ENCODE measurements at places on chromosomes 5 and 9.

DNA sequence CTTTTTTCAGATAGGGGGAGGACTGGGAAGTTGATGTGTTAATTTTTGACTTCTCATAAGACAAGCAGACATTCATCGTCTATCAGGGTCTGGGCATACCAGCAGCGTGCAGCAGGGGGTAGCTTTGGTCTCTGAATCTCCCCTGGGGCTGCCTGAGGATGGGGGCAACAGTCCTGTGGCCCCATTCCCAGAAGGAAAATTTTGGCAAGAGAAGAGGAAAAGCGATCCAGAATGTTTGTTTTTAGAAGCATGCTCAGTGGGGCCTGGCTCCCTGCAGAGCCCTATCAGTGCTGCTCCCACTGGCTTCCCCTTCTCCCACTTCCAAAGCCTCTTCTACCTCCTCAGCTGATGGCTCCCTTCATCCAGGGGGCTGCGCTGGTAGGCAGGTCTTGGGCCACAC lies 194.8 kb upstream of the IL12B start:
- DNase-seq, result no peak
- no peaks in the 10 kb centered on the region for H3K27me3 ChIP-seq
- no peak overlapping the region for H3K27ac ChIP-seq

DNA sequence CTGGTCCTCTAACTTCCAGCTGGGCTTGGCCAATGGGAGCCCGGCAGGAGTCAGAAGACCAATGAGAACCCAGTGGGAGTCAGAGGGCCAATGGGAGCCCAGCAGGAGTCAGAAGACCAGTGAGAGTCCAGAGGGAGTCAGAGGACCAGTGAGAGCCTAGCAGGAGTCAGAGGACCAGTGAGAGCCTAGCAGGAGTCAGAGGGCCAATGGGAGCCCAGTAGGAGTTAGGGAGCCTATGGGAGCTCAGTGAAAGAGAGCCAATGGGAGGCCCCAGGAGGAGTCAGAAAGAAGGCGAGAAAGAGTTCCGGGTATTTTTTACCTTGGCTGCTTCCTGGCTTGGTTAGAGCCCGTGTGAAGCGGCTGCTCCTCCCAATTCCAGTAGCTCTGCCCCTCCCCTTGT lies 191.0 kb downstream of the GABBR2 start:
- DNase-seq, result no peak
- H3K27ac ChIP-seq, result no peak overlapping the region
- H3K4me3 ChIP-seq, result no peak overlapping the region

DNA sequence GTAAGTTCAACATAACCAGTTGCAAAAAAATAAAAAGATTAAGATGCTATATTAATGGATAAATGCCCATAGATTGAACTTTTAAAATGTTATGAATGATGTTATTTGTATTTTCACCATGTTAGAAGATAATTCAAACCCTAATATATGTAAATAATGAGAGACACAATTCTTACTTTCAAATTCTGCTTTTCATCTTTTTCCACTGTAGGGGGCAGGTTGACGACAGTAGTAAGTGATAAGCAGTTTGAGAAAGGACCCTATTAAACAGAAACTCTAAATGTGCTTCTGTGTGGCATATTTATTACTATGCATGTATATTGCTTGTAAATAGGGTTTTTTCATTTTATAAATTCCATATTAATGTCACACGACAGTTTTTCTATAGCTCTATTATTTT lies 591.1 kb downstream of the SEMA5A start:
- no peaks in the 10 kb centered on the region for H3K36me3 ChIP-seq
- no peak for DNase-seq
- H3K4me1 ChIP-seq, result no peaks in the 10 kb centered on the region
- no peaks in the 10 kb centered on the region for H3K27me3 ChIP-seq
- H3K4me3 ChIP-seq, result no peak overlapping the region
- H3K27ac ChIP-seq, result no peak overlapping the region

GRCh38 chr5:139637438-139638089 lies 10.6 kb upstream of the CXXC5 start:
- no peaks in the 10 kb centered on the region for H3K36me3 ChIP-seq
- no peaks in the 10 kb centered on the region for H3K27me3 ChIP-seq
- peaks cover 23% of the 10 kb centered on the region for H3K4me1 ChIP-seq
- peak overlapping the region; percentile 92 for H3K27ac ChIP-seq

DNA sequence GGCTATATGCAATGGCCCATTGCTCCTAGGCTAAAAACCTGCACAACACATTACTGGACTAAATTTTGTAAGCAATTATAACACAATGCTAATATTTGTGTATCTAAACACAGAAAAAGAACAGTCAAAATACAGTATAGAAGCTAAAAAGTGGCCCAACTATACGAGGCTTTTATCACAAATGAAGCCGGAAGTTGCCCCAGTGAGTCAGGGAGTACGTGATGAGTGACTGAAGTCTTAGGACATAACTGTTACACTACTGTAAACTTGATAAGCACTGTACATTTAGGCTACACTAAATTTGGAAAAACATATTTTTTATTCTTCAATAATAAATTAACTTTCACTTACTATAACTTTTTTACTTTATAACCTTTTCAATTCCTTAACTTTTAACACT lies 105.2 kb upstream of the PRR16 start:
- H3K4me1 ChIP-seq, result no peaks in the 10 kb centered on the region
- H3K4me3 ChIP-seq, result no peak overlapping the region
- no peaks in the 10 kb centered on the region for H3K36me3 ChIP-seq
- DNase-seq, result no peak
- H3K27me3 ChIP-seq, result no peaks in the 10 kb centered on the region

GRCh38 chr5:150401076-150401375 lies 11.7 kb downstream of the CD74 start:
- no peaks in the 10 kb centered on the region for H3K27me3 ChIP-seq
- peaks cover 4% of the 10 kb centered on the region for H3K36me3 ChIP-seq
- H3K4me3 ChIP-seq, result no peak overlapping the region
- no peak overlapping the region for H3K27ac ChIP-seq

DNA sequence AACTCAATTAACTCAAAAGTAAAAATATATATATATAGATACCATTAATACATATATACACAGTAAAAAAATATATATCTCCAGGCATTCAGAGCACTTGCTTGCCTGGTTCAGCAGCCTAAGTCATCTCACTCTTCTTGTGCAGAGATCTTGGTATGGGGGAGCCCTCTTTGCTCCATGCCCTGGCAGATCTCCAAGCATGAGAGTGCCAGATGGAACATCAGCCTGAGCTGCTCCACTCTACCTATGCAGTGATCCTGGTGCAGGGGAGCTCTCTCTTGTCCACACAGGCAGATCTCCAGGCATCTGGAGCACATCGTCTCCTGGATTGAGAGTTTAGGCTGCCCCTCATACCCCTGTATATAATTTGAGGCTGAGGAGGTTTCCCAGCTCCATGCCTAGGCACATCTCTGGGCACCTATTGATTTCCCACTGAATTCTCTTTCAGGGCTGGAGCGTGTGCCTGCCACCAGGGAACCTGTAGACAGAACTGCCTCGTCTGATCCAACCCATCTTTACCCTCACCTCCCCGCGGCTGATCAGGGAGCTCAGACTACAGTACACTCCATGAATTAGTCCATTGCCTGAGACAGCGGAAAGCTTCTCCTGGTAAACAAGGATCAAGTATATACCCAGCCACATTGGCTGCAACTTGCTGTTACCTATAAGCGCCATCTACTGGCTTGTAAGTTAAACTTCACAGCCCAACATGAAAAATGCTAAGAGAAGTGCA lies 342.4 kb upstream of the GRIA1 start:
- no peaks in the 10 kb centered on the region for H3K4me1 ChIP-seq
- H3K27me3 ChIP-seq, result no peaks in the 10 kb centered on the region
- H3K36me3 ChIP-seq, result no peaks in the 10 kb centered on the region
- no peak for DNase-seq
- H3K27ac ChIP-seq, result no peak overlapping the region
- H3K4me3 ChIP-seq, result no peak overlapping the region

DNA sequence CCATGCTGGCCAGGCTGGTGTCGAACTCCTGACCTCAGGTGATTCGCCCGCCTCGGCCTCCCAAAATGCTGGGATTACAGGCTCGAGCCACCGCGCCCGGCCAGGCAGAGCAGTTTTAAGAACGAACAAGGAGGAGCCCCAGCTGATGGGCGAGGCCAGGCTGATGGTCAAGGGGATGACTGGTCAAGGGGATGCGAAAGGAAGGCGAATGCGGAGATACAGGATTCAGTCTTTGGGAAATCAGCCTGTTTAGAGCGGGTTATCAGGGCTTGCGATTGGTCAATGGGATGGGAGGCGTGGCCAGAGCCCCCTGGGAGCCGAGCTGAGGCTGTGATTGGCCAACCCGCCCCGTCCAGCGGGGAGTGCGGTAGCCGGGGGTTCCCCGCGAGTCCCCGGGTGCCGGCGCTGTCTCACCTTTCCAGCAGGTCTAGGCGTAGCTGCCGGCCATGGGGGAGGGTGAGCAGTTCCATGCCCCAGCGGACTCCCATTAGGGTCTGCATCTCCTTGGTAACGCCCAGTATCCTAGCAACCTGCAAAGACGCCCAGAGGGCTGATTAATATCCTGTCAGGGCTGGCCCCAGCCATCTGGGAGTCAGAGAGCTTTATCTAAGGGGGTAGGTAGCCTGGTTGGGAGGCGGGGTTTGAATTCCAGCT lies 7.5 kb upstream of the TOR2A start:
- no peak for DNase-seq
- no peaks in the 10 kb centered on the region for H3K4me1 ChIP-seq
- H3K36me3 ChIP-seq, result no peaks in the 10 kb centered on the region
- no peaks in the 10 kb centered on the region for H3K27me3 ChIP-seq
- no peak overlapping the region for H3K27ac ChIP-seq

DNA sequence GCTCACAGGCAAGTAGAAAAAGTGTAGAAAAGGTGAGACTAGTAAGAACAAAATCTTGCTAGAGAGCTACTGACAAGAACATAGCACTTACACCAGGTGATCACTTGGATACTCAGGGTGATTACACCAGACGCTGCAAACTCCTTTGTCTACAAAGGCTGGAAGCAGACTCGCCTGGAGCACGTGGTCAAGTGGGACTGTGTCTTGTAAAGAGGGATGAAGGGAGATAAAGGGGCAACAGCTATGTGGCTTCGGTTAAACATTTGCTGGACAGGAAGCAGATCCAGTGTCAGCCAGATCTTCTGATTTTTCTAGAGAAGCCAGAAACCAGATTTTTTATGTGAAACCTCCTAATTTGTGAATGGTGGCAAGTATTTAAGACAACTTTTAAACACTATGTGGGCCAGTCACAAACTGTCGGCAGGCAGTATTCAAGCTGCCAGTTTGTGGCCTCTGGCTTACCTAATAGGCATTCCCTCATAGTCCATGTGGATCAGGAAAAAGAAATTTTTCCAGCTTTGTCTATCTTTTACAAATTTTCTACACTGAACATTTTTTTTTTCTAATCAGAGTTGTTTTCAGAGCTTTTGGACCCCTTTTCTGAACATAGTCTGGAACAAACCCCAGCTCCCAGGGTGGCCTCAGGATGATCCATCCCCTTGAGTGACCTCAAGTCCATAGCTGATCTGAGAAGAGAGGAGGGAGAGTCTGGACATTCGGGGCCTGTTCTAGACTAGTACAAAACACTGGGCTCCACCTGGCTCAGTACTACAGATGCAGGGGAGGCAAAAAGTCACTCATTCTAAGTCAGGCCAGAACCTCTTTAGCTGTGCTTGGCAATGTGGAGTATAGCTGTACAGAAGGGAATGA lies 262.9 kb downstream of the ARRDC3 start:
- H3K36me3 ChIP-seq, result no peaks in the 10 kb centered on the region
- peak overlapping the region; percentile 30 for H3K27ac ChIP-seq
- no peak overlapping the region for H3K4me3 ChIP-seq
- DNase-seq, result no peak

GRCh38 chr9:127783111-127784008 lies 2.5 kb upstream of the CDK9 start:
- peaks cover 8% of the 10 kb centered on the region for H3K4me1 ChIP-seq
- no peak overlapping the region for H3K27ac ChIP-seq
- no peak overlapping the region for H3K4me3 ChIP-seq
- peaks cover 11% of the 10 kb centered on the region for H3K36me3 ChIP-seq

DNA sequence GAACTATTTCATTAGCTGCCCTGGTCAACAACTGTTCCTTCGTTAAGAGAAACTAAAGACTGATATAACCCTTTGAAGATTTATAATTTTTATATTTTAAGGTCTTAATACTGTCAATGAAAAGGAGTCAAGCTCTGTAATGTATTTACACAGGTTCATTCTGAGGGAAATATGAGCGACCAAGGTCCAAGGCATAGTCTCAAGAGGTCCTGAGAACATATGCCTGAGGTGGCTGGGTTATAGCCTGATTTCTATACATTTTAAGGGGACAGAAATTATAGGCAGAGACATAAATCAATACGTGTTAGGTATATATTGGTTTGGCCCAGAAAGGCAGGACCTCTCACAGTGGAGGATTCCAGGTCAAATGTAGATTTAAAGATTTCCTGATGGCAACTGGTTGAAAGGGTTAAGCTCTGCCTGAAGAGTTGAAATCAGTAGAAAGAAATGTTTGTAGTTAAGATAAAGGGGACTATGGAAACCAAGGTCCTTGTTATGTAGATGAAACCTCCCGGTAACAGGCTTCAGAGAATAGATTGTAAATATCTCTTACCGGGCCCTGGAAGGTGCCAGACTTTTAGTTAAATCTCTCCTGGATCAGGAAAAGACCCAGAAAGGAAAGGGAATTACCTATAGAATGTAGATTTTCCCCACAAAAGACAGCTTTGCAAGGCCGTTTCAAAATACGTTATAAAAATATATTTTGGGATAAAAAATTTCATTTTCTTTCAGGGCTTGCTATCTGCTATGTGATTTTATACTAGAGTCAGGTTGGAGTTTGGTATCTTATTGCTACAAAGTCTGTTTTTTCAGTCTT lies 107.3 kb upstream of the PRLR start:
- no peak for DNase-seq
- H3K27me3 ChIP-seq, result no peaks in the 10 kb centered on the region
- no peaks in the 10 kb centered on the region for H3K36me3 ChIP-seq

- H3K4me3 ChIP-seq, result no peak overlapping the region
- DNase-seq, result no peak
These were observed 10.8 kb upstream of the PRRX2 start for GRCh38 chr9:129654554-129655040.

GRCh38 chr9:70581214-70581954 lies 166.9 kb upstream of the KLF9 start:
- no peak overlapping the region for H3K4me3 ChIP-seq
- H3K27me3 ChIP-seq, result no peaks in the 10 kb centered on the region
- H3K36me3 ChIP-seq, result no peaks in the 10 kb centered on the region

- no peak overlapping the region for H3K27ac ChIP-seq
- DNase-seq, result no peak
- no peaks in the 10 kb centered on the region for H3K36me3 ChIP-seq
These were observed 382.2 kb downstream of the LRRC70 start for GRCh38 chr5:62960781-62961180.

- no peak overlapping the region for H3K4me3 ChIP-seq
- DNase-seq, result no peak
- no peaks in the 10 kb centered on the region for H3K4me1 ChIP-seq
- H3K36me3 ChIP-seq, result no peaks in the 10 kb centered on the region
- no peaks in the 10 kb centered on the region for H3K27me3 ChIP-seq
- H3K27ac ChIP-seq, result no peak overlapping the region
These were observed 664.3 kb upstream of the EDIL3 start for GRCh38 chr5:85049020-85049419.

Data from prostate gland (tissue), 2 donors.